ENCODE measurements at places on chromosomes 4 and X. TPM values are rescaled to one million over a fixed set of nuclear protein-coding genes. Genes with fewer than 3 reads are reported as not detected.

The IDUA gene
- 6.9 TPM for total RNA-seq

The TLL1 gene
- total RNA-seq = 10.3 TPM

The ATP7A gene
- total RNA-seq = 7.4 TPM

The DAPP1 gene
- not detected for total RNA-seq

The TDO2 gene
- 2.0 TPM for total RNA-seq

The PAGE4 gene
- not detected for total RNA-seq

The NMU gene
- total RNA-seq = 0.84 TPM

The GPR82 gene
- total RNA-seq = not detected

The GAGE10 gene
- total RNA-seq = not detected

The MXRA5 gene
- 4.3 TPM for total RNA-seq

The EPGN gene
- total RNA-seq = not detected

GRCh38 chr4:121308328-121308663, 72.5 kb downstream of the QRFPR start:
- DNase-seq = no peak

GRCh38 chr4:13484749-13485221, 645 bp upstream of the RAB28 start:
- DNase-seq = no peak

- DNase-seq = no peak
These were observed 3.1 kb upstream of the ANTXR2 start for GRCh38 chr4:80075995-80076675.

DNA sequence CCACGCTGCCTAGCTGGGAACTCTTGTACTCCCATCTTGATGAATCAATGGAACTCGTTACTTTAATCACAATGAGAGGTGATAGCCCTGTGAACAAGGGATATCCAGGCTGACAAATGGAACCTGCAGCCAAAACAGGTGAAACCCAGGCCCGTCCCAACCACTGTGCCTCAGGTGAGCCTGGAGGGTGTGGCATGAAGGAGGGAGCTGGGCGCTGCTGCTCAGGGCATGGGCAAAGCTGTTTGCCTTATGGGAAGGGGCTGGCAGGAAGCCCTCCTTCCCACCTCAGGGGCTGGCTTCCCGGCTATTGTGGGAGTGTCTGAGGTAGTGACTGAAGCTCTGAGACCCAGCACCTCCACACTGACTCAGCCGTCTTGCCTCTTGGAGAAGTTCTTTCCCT, 209.4 kb upstream of the ATP6AP2 start:
- no peak for DNase-seq

DNA sequence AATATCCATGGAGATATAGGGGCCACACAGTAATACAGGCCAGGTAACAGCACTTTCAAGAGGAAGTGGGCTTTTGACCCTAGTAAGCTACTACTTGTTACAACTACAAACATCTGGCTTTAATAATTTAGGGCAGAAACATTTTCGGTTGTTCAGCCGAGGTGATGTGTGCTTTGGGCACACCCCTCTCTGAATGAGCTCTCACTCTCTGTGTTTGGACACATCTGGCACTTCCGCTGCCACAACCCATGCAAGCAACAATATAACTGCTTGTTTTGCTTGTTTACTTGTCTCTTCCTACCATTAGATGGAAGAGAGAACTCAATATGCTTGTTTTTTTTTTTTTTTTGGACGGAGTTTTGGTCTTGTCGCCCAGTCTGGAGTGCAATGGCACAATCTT, 277.2 kb downstream of the HS3ST1 start:
- DNase-seq = no peak

GRCh38 chr4:41514169-41514568, 23.8 kb upstream of the LIMCH1 start:
- no peak for DNase-seq

GRCh38 chrX:44223150-44223549, 120.3 kb downstream of the EFHC2 start:
- no peak for DNase-seq

GRCh38 chr4:147754037-147754445, 22.2 kb downstream of the ARHGAP10 start:
- no peak for DNase-seq

DNA sequence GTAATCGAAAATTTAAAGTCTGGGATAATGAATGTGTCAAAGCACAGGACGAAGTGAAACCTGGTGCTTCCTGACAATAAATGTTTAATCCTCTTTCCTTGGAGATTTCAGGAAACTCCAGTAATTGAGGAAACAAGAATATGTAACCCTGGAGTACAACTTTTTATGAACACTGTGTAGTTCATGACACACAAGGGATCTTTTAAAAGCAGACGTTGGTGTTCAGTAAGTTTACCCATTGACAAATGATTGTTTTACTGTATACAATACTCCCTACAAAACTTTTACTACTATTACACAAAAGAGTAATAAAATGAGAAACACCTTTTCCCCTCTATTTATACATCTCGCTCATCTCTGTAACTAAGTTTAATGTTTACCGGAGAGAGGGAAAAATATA, 312.4 kb downstream of the PPARGC1A start:
- DNase-seq = no peak

DNA sequence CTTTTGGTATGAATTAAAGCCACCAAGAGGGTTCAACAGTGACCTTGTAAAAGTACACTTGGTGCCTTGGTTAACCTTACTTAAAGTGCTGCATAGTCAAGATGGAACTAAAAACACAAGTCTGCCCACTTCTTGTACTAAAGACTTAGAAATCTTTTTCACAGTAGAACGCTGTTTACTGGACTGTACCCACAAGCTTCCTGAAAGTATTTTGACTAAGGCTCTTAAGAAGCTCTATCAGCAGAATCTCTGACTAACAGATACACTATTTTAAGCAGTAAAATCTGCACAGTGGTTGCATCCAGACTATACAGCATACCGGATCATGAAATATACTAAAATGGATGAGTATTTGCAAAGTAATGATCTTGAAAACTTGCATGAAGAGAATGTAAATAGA, 7.2 kb downstream of the RAB28 start:
- DNase-seq = no peak

GRCh38 chr4:7910263-7910896, 29.3 kb downstream of the AFAP1 start:
- no peak for DNase-seq

GRCh38 chrX:2500803-2501558, at the start of the genes DHRSX and ZBED1:
Gene DHRSX, minus strand, starts transcription at chrX:2500976. Its CDS starts 51 bp downstream, at chrX:2500925.
Gene ZBED1, minus strand, starts transcription at chrX:2500976. Its CDS starts 10,257 bp downstream, at chrX:2490719.
- no peak for DNase-seq

DNA sequence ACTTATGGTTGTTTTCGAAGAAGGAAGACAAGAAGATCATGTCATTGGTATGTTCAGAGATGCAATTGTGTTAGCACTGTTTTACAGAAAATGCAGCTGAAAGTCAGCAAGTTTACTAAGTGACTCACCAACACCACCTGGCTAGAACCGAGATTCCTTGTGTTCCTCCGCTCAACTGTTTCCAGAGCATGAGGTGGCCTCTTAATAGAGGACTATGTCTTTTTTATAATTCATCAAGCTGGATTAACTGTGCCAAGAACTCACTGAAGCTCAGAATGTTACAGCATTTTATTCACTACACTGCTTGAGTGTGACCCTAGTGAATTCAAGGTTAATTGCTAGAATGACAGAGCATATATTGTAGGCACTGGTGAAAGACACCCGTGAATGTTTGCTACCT, 1573.5 kb upstream of the TENM3 start:
- DNase-seq = peak; percentile 88

DNA sequence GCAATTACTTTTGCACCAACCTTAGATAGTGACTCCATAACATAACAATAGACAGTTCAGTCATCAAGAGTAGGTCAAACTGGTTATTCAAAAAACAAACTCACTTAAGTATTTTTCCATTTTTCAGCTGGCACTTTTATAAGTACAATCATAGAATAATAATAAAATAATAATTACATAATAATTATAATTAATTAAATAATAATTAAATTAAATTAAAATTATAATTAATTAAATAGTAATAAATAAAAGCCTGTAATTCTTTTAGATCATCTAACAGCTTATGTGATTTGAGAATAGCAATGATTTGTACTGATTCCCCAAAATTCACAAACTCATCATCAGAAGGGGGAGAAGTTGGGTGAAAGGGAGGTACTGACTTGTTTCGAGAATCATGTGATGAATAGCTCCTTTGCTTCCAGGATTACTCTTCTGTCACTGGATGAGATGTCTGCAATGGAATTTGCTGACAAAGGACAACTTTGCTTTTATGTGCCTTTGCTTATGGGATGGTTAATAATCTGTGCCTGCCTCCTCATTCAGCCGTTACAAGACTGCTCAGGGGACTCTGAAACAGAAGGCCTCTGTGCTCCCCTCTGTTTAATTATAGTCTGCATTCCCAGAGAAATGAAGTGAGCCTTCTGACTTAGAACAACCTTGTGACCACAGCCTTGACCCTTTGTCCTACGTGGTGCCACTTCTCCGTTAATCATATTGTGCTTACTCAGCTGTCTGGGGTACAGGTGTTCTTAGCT, 104.8 kb upstream of the ENPEP start:
- peak; percentile 95 for DNase-seq

DNA sequence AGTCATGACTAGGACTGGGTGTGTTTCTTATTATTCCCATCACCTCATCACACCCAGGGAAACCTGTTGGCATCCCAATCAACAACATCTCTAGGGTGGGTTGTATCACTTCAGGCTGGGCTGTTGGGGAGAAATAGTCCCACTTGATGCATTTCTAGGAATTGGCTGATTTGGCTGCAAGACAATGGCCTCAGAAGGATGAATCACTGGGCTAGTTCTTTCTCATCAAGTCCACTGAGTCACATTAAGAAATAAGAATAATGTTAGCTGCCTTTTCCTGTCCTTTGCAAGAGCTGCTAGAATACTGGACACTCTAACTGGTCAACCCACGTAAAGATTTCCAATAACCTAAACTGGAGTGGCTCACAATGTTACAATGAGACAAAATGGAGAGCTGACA, 104.2 kb downstream of the CHRDL1 start:
- no peak for DNase-seq

DNA sequence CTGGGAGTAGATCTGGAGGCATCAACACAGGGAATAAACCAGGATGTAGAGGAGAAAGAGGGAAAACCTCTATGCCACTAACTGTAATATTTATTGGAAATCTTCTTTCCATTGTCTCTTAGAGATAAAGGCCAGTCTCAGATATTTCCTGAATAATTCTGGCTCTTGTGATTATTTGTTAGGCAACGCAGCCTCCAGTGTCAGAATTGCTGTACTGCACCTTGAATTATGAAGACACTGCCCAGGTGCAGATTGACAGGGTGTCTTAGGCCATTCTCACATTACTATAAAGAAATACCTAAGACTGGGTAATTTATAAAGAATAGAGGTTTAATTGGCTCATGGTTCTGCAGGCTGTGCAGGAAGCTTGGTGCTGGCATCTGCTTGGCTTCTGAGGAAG, 100.7 kb upstream of the ZDHHC15 start:
- no peak for DNase-seq

DNA sequence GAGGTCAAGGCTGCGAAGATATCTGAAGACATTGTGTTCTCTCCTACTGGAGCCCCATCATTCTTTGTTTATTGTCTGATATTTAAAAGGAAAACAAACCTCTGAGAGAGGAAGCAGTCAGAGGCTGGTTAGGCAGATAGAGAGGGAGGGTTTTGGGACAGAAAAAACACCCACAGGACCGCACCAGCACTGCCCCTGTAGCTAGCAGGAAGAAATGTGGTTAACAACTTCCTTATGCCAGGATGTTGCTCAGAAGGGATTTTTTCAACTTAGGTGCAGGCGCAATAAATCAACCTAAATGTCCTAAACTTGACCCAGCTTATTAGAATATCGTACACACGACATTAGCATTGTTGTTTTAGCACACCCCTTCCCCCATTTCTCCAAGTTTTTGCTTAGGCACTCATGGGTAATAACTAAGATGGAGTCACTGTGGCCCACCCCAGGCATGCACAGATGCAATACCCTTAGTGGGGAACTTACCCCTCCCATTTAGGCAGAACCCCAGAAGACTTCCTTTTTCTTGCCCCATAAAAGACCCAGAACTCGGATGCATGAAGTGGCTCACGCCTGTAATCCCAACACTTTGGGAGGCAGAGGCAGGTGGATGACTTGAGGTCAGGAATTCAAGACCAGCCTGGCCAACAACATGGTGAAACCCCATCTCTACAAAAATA, 2.8 kb upstream of the ZNF718 start:
- no peak for DNase-seq

GRCh38 chr4:38236503-38236902, 276.3 kb downstream of the PTTG2 start:
- DNase-seq = no peak

GRCh38 chr4:58477950-58478349, 1367.8 kb upstream of the IGFBP7 start:
- DNase-seq = no peak

- peak; percentile 0 for DNase-seq
These were observed 1521.7 kb downstream of the RPA4 start for GRCh38 chrX:98405376-98405775.

- DNase-seq = no peak
These were observed 880 bp upstream of the ETDC start for GRCh38 chrX:135308345-135308855.

GRCh38 chrX:114267142-114267541, 316.7 kb upstream of the HTR2C start:
- DNase-seq = no peak

- no peak for DNase-seq
These were observed 48.9 kb downstream of the JADE3 start for GRCh38 chrX:46961097-46961496.

GRCh38 chr4:85152480-85152879, 186.0 kb upstream of the WDFY3 start:
- DNase-seq = no peak

GRCh38 chr4:77579406-77580076, 26.1 kb upstream of the CXCL13 start:
- DNase-seq = peak; percentile 82

- peak; percentile 4 for DNase-seq
These were observed 56.4 kb downstream of the SPCS3 start for GRCh38 chr4:176376032-176376614.
